Fibroblast of the aortic adventitia (primary cell): ENCODE measurements at places on chromosomes 2 and 18. TPM values are rescaled to one million over a fixed set of nuclear protein-coding genes. Genes with fewer than 3 reads are reported as not detected.

IL36A gene
- total RNA-seq, result 2.0 TPM in 1 of 2 replicates, not detected in the other

DNA sequence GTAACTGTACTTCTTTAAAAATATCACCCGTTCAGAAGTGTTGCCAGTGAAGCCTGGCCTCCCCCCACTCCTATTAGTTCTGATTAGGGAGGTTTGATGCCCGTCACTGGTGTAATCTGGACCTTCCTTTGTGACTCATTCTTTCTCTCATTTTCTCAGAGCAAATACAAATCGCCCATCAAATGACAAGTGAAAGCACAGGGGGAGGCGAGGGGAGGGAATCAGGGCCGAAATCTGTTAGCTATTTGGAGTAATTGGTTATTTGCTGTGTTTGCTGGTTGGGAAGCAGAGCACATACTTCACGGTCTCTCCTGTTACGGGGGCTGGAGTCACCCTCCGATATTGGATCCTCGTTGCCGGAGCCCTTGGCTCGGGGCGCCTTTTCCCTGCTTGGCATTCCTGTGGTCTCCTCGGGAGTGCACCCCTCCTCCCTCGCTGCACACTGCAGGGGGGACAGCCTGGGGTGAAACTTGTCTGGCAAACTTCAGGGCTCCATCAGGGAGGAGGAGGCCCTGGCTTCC lies 178.1 kb downstream of the DYSF start:
- DNase-seq, result no peak

ALPP gene
- not detected in 2 replicates for total RNA-seq

POTEC gene
- under 0.01 TPM in 1 of 2 replicates, not detected in the other for total RNA-seq

MLPH gene
- 5.2 and 6.1 TPM in 2 replicates for total RNA-seq

CYP27A1 gene
- 10.5 and 42.8 TPM in 2 replicates for total RNA-seq

DNA sequence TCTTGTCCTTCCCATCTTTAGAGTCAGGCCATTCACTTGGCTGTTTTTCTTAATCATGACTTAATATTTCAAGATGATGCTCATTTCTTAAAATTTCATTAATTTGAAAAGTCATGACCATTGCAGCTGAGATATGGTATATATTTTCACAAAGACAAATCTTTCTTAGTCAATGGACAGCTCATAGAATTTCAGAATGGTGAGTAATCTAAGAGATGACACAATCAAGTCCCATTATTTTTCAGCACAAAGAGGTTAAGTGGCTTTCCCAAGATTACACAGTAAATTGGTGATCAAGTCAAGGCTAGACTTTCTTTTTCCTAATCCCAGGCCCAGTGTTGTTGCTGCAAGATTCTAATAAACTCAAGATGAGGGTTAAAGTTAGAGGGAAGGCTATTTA lies 34.4 kb upstream of the NT5C1B start:
- peak; percentile 68 for DNase-seq

DNA sequence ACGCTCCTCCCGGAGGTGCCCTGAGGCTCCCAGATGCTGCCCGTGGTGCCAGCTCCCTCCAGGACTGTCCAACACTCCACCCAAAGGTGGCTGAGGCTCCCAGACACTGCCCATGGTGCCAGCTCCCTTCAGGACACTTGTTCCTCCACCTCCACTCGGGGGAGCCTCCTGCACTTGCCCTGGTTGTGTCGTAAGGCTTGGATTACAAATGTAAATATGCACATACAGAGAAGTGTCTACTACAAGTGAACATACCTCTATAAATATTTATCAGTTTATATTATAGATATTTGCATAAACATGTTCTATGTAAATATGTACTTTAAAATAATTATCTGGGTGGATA lies 143.3 kb downstream of the PXDN start:
- no peak for DNase-seq

DNA sequence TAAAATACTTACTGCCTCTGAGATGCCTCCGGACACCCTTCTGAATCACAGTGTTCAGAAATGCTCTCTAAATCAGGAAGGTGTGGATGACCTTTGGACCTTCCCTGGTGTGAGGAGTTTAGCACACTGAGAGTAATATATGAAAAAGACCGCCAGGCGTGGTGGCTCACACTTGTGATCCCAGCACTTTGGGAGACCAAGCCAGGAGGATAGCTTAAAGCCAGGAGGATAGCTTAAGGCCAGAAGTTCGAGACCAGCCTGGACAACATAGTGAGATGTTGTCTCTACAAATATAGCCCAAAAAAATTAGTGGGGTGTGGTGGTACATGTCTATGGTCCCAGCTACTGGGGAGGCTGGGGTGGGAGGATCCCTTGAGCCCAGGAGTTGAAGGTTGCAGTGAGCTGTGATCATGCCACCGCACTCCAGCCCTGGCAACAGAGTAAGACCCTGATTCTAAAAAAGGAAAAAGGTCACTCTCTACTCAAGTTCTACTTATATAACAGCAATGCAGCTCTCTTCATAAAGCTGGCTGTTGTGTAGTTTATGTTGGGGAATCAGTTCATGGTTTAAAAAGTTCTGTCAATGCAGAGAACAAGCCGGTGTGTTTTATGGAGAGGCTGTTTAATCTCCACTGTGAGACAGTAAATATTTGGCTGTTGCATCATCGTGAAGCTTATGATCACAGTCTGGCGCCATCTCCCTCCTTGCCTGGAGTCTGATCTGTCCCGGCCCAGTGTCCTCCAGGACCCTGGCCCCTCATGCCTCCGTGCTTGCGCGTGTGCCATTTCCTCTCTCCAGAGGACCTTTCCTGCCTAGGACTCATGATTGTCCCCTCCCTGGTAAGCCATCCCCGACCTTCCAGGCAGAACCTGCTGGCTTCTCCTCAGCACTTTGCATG lies 184.5 kb downstream of the FAM210A start:
- no peak for DNase-seq

GRCh38 chr2:226575928-226576327 lies 223.7 kb downstream of the IRS1 start:
- DNase-seq, result no peak

- no peak for DNase-seq
These were observed 98.2 kb upstream of the DTNA start for GRCh38 chr18:34611904-34612303.

GRCh38 chr2:121911036-121911435 lies 155.6 kb downstream of the TSN start:
- DNase-seq, result no peak

- DNase-seq, result no peak
These were observed at the start of gene GAREM2 for GRCh38 chr2:26172871-26173775. TSS of gene GAREM2 (plus strand) at chr2:26173088. CDS start at chr2:26173221, 133 bp downstream.

DNA sequence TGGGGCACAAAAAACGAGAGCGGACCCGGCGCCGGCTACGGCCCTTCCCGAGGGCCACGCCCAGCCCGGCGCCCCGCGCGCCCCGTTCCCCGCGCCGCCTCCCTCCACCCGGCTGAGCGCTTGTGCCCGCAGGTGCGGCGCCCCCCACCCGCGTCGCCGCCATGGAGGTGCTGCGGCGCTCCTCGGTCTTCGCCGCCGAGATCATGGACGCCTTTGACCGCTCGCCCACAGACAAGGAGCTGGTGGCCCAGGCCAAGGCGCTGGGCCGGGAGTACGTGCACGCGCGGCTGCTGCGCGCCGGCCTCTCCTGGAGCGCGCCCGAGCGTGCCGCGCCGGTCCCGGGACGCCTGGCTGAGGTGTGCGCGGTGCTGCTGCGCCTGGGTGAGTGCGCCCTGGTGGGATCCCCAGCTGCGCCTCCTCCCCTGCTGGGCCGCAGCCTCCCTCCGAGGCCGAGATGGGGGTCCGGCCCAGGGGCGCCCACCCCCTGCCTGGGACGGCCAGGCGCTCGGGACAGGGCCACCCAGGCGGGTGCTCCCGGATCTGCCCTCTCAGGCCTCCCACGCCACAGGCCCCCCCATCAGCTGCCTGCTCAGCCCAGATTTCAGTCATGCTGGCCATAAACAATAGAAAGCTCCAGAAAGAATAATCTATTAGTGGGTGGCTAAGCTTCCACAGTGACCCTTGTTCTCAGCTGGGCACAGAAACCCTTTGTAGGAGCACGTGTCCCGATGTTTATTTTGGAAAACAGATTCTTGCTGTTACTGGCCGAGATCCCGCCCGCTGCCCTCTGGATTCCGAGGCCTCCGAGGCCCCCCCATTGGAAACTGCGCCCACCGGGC lies 997 bp downstream of the BOK start:
- peak; percentile 53 for DNase-seq

DNA sequence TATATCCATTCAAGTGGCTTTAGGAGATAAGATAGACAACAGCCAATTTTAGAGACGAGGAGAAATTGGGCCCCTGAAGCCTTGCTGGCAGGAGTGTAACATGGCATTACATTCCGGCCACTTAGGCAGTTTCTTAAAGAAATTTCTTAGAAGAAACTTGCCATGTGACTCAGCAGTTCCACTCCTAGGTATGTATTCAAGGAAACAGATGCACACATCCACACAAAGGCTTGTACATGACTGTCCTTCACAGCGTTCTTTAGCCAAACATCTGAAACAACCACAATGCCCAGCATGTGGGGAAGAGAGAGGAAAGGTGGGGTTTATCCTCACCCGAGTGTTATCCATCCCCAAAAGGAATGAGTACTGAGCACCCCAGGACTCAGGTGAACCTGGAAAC lies 107.1 kb downstream of the NFATC1 start:
- peak; percentile 34 for DNase-seq

TBR1 gene
- total RNA-seq, result not detected in 2 replicates

GRCh38 chr18:68848242-68848641 lies 50.4 kb downstream of the CCDC102B start:
- no peak for DNase-seq

GRCh38 chr18:29251681-29252080 lies 1074.8 kb upstream of the CDH2 start:
- no peak for DNase-seq

- no peak for DNase-seq
These were observed 25.0 kb upstream of the DDX18 start for GRCh38 chr2:117789505-117789904.

- DNase-seq, result no peak
These were observed 28.2 kb upstream of the GATA6 start for GRCh38 chr18:22141211-22141610.

DNA sequence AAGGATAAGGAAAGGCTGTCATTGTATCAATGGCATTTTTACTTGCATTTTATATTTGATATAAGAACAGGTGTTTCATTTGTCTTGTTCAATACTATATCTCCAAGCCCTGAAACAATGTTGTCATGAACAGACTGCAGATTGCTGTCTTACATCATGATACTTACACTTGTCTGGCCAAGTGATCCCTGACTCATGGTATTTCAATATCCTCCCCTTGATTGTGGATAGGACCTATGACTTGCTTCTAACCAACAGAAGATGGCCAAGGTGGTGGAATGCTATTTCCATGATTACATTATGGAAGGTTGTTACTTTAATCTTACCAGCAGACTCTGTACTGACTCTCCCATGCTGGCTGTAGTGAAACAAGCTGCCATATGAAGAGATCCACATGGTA lies 471.1 kb downstream of the CCDC85A start:
- DNase-seq, result peak; percentile 18

DSG4 gene
- not detected in 2 replicates for total RNA-seq

DNA sequence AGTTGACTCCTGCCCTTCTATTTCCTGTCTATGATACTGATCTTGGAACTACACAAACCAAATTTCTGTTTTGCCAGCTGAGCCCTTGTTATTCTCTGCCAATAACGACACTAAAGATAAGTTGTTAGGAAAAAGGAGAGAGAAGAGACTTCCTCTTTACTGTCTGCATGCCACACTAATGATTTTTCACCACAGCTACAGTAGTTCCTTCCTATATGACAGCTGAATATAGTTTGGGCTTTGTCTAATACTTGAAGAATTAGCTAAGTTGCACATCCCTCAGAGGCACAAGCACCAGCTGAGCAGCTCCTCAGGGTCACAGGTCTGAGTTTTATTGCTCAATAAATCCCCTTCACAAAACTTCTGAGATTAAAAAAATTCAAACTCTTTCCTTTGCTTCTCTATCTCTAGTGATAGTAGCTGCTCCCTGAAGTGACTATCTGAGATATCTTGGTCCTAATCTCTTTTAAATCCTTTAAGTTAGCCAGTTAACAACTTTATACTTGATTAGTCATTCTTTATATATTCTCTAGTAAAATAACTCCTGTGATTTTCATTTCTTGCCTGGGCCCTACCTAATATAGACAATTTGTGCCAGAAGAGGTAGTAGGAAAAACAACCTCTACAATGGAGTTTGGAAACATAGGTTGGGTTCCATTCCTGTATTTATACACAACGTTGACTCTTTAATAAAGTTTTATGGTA lies 253.0 kb upstream of the CNTNAP5 start:
- DNase-seq, result no peak

TAF1B gene
- total RNA-seq, result 44.0 and 49.3 TPM in 2 replicates

IL37 gene
- not detected in 2 replicates for total RNA-seq

DNA sequence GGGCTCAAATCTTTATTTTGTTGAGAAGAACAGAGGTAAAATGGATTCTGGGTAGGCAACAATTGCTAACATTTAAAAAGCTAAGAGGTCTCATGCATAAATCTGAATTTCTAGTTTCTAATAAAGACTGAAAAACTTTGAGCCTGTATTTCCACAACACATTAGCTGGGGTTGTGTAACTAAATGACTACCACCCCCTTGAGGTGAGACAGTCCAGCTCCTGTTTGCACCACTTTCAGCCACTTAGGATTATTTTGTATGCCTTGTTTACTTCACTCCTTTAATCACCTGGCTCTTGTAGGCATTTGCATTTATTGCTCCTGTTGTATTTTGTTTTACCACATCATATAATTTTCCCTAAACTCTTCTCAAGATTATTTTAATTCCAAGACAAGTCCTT lies 376.6 kb downstream of the PTH2R start:
- no peak for DNase-seq

GRCh38 chr2:165425556-165425955 lies 43.9 kb upstream of the CSRNP3 start:
- no peak for DNase-seq

GRCh38 chr2:46803911-46804670 lies 111.5 kb downstream of the MCFD2 start:
- DNase-seq, result peak; percentile 97

DNA sequence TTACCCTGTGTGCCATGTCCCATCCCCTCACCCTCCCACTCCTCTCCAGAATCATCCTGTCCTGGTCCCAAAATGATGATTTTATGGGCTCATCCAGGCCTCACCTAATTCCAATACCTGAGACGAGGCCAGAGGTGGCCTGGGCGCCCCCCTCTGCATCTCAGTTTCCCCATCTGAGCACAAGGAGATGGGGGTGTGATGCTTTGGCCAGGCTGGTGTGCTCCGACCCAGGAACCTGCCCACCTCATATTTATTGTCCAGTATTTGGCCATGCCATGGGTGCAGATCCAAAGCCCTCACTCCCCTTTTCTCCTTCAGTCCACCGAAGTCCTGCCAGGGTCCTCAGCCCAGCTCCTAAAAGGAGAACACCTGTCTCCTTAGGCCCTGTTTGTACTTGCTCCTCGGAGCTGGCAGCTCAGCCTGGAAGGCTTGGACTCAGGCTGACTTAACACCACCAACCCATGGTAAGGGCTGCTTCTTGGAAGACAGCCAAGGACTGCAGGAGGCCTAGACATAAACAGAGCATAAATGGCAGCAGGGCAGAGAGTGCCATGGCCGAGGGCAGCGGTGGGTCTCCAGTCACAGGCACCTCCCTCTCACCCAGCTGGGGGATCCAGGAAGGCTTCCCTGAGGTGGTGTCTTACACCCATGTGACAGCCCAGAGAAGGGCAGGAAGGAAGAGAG lies 3.6 kb downstream of the TEX51 start:
- no peak for DNase-seq

GRCh38 chr18:35577045-35577848 lies 4.3 kb upstream of the GALNT1 start:
- DNase-seq, result no peak

GRCh38 chr2:36705326-36706020 lies 9.0 kb downstream of the VIT start:
- no peak for DNase-seq
